ENCODE measurements at places on chromosomes 2 and 18. TPM values are rescaled to one million over a fixed set of nuclear protein-coding genes. Genes with fewer than 3 reads are reported as not detected.

The OTOS gene
- total RNA-seq = not detected

DNA sequence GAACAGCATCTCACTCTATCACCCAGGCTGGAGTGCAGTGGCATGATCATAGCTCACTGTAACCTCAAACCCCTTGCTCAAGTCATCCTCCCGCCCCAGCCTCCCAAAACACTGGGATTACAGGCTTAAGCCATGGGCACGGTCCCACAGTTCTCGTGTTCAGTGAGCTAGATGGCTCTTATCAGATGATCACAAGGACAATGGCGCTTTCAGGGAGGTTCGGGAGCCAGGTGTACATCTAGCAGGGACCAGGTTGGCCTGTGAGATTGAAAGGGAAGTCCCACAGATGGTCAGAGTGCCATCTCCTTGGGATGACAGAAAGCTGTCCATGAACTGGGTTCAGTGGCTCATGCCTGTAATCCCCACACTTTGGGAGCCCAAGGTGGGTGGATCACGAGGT lies 14.1 kb upstream of the FHOD3 start:
- no peak for DNase-seq

DNA sequence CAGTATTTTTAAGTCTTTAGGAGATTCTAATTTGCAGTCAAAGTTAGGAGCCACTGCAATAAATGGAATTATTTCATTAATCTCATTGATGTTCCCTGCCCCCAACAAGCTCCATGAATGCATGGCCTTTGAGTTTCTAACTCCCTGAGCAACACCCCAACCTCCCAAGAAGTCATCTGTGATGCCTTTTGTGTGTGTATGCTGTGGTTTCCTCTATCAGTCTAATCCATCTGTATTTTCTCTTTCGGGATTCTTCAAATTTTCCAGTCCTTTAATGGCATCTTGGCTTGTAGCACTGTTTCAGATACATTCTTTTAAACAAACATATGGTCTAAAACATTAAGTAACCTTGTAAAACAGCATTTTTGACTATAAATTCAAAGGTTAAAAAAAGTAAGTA lies 16.8 kb downstream of the SERPINB10 start:
- DNase-seq = no peak

DNA sequence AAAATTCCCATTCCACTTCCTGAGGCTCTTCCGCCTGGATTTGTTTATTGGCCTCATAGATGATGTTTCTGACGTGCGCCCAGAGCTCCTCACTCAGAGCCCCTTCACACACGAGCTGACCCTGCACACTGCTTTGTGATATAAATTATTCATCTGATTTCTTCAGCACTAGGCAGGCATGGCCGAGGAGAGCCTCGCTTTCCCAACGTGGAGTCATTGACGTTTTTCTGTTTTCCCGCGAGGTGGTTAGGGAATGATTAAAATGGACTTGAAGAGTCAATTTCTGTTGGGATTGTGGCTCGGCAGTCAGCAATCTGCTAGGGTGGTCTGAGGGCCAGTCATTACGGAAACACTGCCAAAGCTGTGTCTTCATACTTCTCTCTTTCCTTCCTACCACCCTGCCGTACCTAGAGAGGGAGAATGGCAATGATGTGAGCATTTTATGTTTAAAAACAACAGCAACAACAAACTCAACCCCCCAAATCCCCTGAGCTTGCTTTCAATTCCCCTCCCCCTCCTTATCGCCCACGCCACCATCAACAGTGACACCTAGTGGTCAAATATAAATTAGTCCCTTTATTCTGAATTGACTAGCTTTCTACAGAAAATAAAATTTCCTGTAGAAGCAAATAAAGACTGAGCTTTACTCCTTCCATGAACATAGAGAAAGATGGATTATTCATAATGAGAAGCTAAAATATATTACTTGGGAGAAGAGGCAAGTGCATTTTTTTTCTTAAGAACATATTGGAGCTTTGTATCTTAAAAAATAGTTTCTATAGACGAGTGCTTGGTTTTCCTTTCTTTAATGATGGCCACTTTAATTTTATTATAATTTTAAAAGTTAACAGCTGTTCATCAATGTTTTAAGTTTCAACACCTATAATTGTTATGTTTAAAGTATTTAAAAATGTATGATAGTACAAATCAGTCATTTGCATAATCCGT lies 285.1 kb downstream of the MTX2 start:
- peak; percentile 71 for DNase-seq

- no peak for DNase-seq
Observed at GRCh38 chr2:207830778-207831438, 61.2 kb upstream of the FZD5 start.

- no peak for DNase-seq
Observed at GRCh38 chr18:69895066-69896047, 52.3 kb downstream of the CD226 start.

The M1AP gene
- not detected for total RNA-seq

DNA sequence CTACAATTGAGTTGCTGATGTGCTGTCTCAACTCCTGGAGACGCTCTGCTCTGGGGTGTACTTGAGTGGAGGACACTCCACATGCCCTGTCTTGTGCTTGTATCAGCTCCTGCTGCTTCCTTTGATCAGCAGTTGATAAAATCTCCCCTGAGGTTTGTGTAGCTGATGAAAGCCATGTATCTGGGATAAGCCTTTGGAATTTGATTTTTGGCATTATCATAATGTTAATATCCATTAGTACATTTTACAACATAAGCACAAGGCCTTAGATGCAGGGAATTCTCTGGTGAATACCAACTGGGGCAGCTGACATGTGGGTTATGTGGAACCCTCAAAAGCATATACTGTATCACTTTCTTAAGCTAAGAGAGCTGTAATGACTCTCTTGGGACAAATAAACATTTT lies 222.7 kb upstream of the ITGA4 start:
- DNase-seq = no peak

DNA sequence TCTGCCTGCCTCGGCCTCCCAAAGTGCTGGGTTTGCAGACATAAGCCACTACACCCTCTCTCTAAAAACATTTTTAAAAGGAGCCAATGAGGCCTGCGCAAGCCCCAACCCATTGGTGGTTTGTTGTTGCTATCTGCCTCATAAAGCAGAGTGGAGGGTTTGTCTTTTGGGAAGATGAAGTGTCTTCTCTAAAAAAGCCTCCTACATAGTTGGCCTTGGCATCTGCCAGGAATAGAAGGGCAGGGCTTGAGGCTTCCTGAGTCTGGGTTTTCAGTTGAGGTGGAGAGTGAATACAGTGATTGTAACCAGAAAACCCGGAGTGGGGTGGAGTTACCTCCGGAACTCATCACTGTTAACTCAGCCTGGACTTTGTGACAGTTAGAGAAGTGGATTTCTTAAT lies 5.9 kb upstream of the STARD7 start:
- no peak for DNase-seq

DNA sequence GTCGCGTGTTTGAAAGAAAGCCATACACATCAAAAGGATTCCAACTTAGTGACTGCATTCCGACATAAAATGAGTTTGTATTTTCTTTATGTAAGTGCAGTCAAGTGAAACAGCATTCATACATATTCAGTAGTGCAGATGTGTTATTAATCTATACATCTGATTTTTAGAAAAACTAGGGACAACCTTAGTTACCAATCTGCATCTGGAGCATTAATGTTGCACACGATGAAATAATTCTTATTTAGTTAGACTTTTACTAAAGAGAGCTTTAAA lies 1.9 kb downstream of the GORASP2 start:
- no peak for DNase-seq

GRCh38 chr2:160028431-160029269 lies 33.8 kb downstream of the PLA2R1 start:
- DNase-seq = no peak

GRCh38 chr2:137454886-137455285 lies 509.4 kb upstream of the HNMT start:
- DNase-seq = no peak

- DNase-seq = no peak
Observed at GRCh38 chr2:46216213-46216612, 81.0 kb upstream of the EPAS1 start.

The SLC14A1 gene
- 0.34 TPM for total RNA-seq

The UGT1A5 gene
- total RNA-seq = not detected

The B3GNT2 gene
- 27.5 TPM for total RNA-seq

GRCh38 chr2:111071600-111072171 lies 49.0 kb upstream of the BCL2L11 start:
- peak; percentile 94 for DNase-seq

DNA sequence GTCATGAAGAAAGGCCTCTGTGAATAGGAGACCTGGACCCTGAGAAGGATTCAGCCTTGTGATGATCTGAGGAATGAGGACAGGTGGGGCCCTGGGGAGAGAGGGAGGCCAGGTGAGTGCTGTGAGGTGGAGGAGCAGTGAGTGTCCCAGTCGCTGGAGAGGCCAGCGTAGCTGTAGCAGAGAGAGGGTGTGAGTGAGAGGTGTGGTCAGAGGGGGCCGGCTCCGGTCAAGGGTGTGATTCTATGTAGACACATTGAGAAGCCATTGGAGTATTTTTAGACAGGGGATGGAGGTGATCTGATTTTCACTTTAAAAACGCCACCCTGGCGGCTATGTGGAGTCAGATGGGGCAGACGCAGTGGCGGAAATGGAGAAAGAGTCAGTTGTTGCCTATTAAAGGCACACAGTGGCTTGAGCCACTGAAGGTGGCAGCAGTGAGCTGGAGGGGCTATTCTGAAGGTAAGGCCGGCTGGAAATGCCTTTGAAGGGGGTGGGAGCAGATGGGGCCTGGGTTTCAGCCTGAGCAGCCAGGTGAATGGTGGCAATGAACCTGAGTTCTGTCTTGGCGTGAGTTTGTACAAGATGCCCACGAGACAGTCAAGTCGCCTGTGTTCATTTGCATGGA lies 55.6 kb downstream of the GREB1 start:
- DNase-seq = no peak

DNA sequence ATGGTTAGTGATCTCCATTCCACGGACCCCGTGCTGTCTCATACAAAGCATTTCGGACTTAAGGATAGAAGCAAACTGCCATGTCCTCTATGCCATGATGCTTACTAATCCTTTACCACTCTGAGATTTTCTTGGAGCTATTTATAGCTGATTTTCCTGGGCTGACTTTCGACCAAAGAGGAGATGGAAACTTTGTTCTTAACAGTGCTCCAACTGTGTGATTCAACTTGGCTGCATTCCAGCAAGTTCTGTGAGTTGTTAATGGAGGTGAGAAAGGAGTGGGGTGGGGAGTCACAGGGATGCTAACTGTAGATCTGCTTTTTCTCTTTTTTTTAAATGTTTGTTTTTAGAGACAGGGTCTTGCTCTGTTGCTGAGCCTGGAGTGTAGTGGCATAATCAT lies 45.5 kb upstream of the MSH2 start:
- DNase-seq = no peak

The KATNAL2 gene
- 1.6 TPM for total RNA-seq

DNA sequence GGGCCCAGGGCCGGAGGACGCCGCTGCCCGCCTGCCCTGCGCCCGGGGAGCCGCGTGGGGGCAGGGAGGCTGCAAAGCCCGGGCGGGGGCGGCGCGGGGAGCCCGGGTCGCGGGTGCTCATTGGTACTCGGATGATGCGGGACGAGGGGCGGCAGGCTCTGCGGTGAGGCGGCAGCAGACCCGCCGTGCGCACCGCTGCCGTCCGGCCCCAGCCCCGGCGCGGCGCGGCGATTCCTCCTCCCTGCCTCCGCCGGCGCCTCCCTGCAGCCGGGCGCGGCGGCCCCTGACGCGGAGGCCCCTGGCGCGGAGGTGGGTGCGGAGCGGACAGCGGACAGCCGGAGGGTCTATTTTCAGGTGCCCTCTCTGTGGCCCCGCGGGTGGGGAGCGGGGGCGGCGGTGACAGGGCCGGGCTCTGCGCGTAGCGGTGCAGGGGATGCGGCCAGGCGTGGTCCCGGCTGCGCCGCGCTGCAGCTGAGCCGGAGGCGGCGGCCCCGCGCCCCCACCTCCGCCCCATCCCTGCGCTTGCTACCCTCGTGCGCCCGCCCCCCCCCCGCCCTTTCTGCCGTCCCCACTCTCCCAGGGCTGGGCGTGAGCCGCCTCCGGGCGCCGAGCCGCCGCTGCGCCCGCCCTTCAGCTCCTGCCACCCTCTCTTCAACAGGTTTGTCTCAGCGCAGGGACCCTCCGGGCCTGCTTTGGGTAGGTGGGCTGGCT lies 640 bp downstream of the SPTBN1 start:
- no peak for DNase-seq

DNA sequence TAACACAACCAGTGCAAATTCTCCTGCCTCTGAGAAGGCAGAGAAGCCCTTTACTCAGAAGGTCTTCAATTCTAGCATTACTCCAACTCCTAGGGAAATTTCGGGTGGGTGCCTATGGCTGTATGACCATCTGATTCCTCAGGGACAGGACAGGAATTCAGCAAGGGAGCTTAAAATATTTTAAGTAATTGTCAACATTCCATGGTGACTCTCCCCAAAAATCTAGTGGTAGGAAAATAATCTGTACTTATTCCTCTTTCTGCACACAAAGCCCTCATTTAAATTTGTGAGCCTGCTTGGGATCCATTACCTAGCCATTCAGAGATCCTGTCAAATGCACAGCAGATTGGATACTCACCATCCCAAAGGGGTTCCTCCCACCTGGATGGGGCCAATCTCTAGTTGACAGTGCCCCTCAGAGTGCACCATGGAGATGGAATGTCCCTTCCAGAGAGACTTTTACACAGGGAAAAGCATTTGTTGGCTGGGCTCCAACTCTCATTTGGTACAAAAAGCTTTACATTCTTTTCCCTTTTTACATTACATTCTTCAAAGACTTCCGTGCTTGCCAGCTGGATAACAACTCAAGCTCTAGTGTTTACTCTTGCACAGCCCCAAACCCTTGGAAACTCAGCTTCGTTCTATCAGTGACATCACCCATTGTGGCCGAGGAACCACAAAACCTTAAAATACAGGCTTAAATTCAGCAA lies 3.1 kb upstream of the TMEM150A start:
- no peak for DNase-seq

- DNase-seq = no peak
Observed at GRCh38 chr2:159617100-159617499, 752 bp upstream of the BAZ2B start.

The C1GALT1C1L gene
- total RNA-seq = 0.47 TPM

DNA sequence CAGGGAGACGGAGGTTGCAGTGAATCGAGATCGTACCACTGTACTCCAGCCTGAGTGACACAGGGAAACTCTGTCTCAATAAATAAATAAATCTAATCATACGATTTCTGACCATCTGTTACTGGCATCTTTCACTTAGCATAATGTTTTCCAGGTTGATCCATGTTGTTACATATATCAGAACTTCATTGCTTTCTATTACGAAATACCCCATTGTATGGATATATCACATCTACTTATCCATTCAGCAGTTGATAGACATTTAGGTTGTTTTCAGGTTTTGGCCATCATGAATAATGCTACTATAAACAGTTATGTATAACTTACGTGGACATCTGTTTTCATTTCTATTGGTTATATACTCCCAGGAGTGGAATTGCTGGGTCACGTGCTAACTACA lies 303.9 kb downstream of the PAX3 start:
- no peak for DNase-seq

DNA sequence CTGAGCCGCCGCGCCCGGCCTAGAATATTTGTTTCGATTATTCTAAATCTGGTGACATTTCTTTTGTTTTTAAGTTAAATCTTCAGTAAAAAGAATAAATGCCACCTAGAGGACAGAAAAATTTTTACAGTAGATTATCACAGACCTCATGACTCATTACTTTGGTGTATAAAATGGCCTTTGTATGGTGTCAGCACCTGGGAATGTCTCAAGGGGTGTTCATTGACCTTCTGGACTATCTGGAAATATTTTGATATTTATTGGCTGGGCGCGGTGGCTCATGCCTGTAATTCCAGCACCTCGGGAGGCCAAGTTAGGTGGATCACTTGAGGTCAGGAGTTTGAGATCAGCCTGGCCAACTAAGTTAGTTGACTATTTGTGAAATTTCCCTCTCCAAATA lies 30.3 kb upstream of the SLC30A6 start:
- peak; percentile 52 for DNase-seq

- DNase-seq = no peak
Observed at GRCh38 chr2:21427606-21428005, 303.8 kb downstream of the TDRD15 start.

The ADCYAP1 gene
- 0.12 TPM for total RNA-seq

Data from glomerular endothelial cell (primary cell).